ENCODE measurements at places on chromosomes 2 and 18.

DNA sequence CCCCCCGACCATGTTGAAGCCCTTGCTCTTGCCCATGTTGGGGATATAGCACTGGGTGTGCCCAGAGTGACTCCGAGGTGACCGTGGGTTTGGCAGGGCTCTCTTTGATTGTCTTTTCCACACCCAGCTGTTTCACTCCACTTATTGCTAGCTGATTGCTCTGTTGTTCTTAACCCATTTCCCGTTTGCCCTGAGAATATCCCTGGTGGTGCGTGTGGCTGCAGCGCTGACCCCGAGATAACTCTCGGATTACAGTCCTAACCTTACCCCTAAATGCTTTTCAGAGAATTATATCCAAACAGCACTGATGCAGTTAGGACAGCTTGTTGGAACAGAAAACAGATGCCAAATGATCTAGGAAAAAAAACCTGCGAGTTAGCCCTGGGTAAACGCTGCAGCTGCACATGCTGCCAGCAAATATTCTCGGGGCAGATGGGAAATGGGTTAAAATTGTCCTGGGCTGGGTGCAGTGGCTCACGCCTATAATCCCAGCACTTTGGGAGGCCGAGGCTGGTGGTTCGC lies 34.3 kb upstream of the SNORC start:
- no peak overlapping the region for H3K27ac ChIP-seq
- H3K4me3 ChIP-seq: no peak overlapping the region
- H3K27me3 ChIP-seq: no peaks in the 10 kb centered on the region
- peaks cover 71% of the 10 kb centered on the region for H3K36me3 ChIP-seq

DNA sequence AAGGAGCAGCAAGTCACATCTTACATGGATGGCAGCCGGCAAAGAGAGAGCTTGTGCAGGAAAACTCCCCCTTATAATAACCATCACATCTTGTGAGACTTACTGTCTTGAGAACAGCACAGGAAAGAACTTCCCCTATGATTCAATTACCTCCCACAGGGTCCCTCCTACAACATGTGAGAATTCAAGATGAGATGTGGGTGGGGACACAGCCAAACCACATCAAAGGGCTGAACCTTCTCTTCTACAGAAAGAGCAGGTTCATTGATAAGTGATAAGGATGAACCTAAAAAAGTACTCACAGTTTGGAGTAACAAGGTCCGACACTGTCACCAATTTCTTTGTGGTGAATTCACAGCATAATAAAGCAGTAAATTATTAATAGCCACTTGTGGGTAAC lies 422.2 kb upstream of the FSIP2 start:
- no peak overlapping the region for H3K4me3 ChIP-seq
- H3K27me3 ChIP-seq: no peaks in the 10 kb centered on the region
- no peaks in the 10 kb centered on the region for H3K4me1 ChIP-seq
- no peak for DNase-seq

DNA sequence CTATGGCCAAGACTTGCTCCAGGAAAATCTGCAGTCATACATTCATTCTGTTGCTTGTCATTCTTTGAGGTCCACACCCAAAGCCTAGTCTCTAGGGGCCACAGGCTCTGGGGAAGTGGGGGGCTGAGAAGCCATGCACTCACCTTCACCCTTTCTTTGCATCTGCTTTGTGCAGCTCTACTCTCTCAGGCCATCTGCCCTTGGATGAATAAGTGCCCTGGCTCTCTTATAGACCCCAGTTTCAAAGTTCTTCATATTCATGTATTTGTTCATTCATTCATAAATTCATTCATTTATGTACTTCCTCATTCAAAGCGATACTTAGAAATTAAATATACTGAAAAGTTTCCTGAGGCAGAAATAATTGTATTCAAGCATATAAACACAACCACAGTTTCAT lies 130.3 kb upstream of the FAM98A start:
- no peaks in the 10 kb centered on the region for H3K4me1 ChIP-seq
- H3K27ac ChIP-seq: no peak overlapping the region
- H3K27me3 ChIP-seq: peaks cover 7% of the 10 kb centered on the region
- H3K4me3 ChIP-seq: no peak overlapping the region

- H3K36me3 ChIP-seq: peaks cover 48% of the 10 kb centered on the region
- DNase-seq: no peak
- no peaks in the 10 kb centered on the region for H3K27me3 ChIP-seq
- no peak overlapping the region for H3K27ac ChIP-seq
- H3K4me3 ChIP-seq: no peak overlapping the region
Measured at GRCh38 chr2:233436691-233437438, 82.6 kb downstream of the DGKD start.

DNA sequence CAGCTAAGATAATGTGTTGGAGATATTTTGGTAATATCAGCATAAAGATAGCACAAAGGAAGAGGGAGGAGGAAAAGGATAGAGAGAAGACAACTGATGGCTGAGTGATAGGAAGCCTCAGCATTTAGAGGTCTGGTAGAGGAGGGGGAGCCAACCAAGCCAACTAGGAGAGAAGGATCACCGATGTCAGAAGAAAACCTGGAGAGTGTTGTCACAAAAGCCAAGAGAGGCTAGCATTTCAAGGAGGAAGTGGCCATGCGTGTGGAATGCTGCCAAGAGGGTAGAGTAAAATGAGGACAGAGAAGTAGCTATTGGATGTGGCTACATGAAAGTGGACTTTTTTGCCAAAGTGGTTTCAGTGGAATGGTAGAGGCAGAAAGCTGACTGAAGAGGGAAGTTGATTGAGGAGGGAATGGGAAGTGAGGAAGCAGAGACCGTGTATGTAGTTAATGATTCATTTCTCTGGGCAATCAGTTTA lies 34.3 kb downstream of the LCLAT1 start:
- H3K36me3 ChIP-seq: no peaks in the 10 kb centered on the region
- H3K27ac ChIP-seq: no peak overlapping the region
- H3K27me3 ChIP-seq: no peaks in the 10 kb centered on the region
- H3K4me3 ChIP-seq: no peak overlapping the region
- no peak for DNase-seq

GRCh38 chr18:23141104-23141999 lies 6.1 kb downstream of the CABLES1 start:
- H3K36me3 ChIP-seq: no peaks in the 10 kb centered on the region
- no peak overlapping the region for H3K4me3 ChIP-seq
- peaks cover 43% of the 10 kb centered on the region for H3K27me3 ChIP-seq
- H3K27ac ChIP-seq: no peak overlapping the region
- H3K4me1 ChIP-seq: no peaks in the 10 kb centered on the region

GRCh38 chr2:127455566-127456493 lies 37.6 kb downstream of the PROC start:
- DNase-seq: no peak
- no peaks in the 10 kb centered on the region for H3K27me3 ChIP-seq
- H3K36me3 ChIP-seq: no peaks in the 10 kb centered on the region
- H3K4me3 ChIP-seq: peak overlapping the region; percentile 5
- peaks cover 6% of the 10 kb centered on the region for H3K4me1 ChIP-seq

DNA sequence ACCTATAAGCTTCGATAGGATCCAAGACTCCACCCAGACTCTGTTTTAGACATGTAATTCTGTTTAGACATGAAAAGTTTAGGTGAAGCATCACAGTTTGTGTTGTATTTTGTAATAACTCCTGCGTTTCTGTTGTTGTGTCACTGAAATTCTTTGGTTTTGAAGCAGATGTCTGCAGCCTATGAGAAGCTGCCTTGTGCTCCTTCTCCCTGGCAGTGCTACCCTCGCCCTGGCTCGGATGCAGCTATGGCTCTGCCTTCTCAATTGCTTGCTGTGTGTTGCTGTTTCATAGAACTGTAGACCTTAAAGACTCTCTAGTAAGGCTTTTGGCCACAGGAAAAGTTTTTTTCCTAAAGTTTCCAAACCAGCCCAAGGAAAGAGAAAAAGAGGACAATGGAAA lies 40.2 kb upstream of the ZNF638 start:
- H3K36me3 ChIP-seq: no peaks in the 10 kb centered on the region
- H3K4me3 ChIP-seq: no peak overlapping the region
- H3K4me1 ChIP-seq: no peaks in the 10 kb centered on the region
- peaks cover 28% of the 10 kb centered on the region for H3K27me3 ChIP-seq
- no peak for DNase-seq

GRCh38 chr2:66041902-66042657 lies 392.8 kb upstream of the MEIS1 start:
- H3K27me3 ChIP-seq: no peaks in the 10 kb centered on the region
- no peak overlapping the region for H3K27ac ChIP-seq
- H3K4me3 ChIP-seq: no peak overlapping the region
- H3K4me1 ChIP-seq: no peaks in the 10 kb centered on the region
- no peak for DNase-seq
- no peaks in the 10 kb centered on the region for H3K36me3 ChIP-seq

DNA sequence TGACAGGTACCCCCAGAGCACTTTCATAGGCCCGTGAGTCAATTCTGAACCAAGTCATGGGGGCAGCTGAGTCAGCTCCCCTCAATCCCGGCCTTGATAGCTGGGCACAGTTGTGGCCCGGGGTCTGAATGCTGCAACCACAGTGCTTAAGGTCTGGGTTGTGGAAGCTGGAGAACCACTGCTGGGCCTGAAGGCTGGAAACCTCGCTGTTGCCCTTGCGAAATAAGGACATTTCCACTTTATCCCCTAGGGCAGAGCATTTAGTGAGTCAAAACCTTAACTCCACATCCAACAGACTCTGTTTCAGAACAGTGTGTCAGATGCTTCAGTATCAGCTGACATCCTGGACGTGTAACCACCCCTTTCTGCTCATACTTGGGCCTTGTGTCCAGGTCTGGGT lies 58.6 kb downstream of the SP110 start:
- no peak overlapping the region for H3K27ac ChIP-seq
- H3K36me3 ChIP-seq: peaks cover 16% of the 10 kb centered on the region
- no peak for DNase-seq
- H3K4me1 ChIP-seq: no peaks in the 10 kb centered on the region
- no peak overlapping the region for H3K4me3 ChIP-seq
- no peaks in the 10 kb centered on the region for H3K27me3 ChIP-seq

DNA sequence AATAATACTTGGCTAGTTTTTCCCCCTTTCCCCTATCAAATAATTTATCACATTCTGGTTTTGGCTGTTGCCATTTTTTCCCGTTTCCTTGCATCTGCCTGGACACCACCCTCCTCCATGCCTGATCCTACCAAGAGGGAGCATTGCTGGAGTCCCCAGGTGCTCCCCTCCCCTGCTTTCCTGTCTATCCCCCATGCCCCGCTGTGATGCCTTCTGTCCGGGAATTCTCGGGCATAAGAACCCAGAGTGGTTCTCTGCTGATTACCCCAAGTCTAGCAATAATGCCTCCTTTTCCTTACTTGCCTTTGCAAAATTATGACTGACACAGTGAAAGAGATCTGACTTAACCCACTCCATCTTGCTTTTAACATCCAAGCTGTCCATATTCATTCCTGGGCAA lies 248.0 kb upstream of the PXDN start:
- no peak for DNase-seq
- H3K27me3 ChIP-seq: peaks cover 7% of the 10 kb centered on the region
- H3K36me3 ChIP-seq: peaks cover 3% of the 10 kb centered on the region
- H3K4me3 ChIP-seq: no peak overlapping the region
- peaks cover 5% of the 10 kb centered on the region for H3K4me1 ChIP-seq

- no peak for DNase-seq
- H3K36me3 ChIP-seq: no peaks in the 10 kb centered on the region
- H3K4me3 ChIP-seq: no peak overlapping the region
- H3K27ac ChIP-seq: no peak overlapping the region
Measured at GRCh38 chr2:36433311-36434217, 78.0 kb downstream of the CRIM1 start.

GRCh38 chr2:54859416-54859815 lies 136.0 kb downstream of the EML6 start:
- H3K4me3 ChIP-seq: no peak overlapping the region
- no peak for DNase-seq

DNA sequence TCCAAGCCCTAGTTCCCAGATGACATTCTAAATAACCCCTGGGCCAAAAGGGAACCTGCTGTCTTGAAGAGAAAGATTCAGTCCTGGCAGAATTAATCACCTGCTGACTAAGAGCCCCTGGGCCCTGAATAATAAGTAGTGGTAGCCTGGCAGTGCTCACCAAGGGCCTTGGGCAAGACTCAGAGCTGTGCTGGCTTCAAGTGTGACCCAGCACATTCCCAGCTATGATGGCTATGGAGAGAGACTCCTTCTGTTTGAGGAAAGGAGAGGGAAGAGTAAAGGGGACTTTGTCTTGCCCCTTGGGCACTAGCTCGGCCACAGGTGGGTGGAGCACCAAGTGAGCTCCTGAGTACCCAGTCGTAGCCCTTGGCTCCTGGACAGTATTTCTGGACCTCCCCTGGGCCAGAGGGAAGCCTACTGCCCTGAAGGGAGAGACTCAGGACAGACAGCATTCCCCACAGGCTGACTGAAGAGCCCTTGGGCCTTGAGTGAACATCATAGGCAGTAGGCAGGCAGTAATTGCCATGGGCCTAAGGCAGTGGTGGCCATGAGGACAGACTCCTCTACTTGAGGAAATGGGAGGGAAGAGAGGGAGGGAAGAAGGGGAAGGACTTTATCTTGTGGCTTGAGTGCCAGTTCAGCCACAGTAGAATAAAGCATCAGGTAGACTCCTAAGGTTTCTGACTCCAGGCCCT lies 40.0 kb upstream of the INPP4A start:
- H3K27me3 ChIP-seq: peaks cover 24% of the 10 kb centered on the region
- peaks cover 3% of the 10 kb centered on the region for H3K4me1 ChIP-seq
- DNase-seq: no peak
- H3K27ac ChIP-seq: no peak overlapping the region

DNA sequence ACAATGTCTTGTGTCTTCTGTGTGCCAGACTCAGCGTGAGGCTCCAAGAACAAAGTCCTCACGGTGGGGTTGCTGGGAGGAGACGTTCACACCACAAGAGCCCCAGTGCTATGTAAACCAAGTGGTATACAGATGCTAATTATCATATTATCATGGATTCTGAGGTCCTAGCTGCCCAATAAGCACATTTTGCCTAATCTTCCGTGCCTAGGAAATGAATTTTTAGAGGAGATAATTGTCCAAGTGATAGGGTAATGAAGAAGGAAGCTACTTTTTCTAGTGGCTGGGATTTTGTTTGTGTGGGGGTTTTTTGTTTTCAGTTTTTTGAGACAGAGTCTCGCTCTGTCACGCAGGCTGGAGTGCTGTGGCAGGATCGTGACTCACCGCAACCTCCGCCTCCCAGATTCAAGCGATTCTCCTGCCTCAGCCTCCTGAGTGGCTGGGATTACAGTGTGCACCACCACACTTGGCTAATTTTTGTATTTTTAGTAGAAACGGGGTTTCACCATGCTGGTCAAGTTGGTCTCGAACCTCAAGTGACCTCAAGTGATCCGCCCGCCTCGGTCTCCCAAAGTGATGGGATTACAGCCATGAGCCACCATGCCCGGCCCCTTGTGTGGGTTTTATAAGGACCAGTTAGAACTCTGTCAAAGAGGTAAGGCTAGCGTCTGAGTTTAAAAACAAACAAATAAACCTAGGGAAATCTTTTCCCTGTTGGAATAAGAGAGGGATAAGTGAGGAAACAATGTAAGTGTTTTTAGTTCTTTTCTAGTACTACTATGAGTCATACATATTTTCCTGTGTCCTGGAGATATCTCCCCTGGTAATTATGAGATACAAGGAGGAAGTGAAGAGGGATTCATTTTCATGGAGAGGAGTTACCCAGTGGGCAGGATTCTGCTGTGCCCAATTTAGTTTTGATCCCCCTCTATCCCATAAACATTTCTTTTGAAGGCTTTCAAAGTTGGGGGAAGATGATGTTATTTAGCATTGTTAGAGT lies 9.5 kb upstream of the SMAD7 start:
- DNase-seq: no peak
- no peak overlapping the region for H3K4me3 ChIP-seq
- peaks cover 32% of the 10 kb centered on the region for H3K27me3 ChIP-seq
- H3K4me1 ChIP-seq: peaks cover 20% of the 10 kb centered on the region

Measured in effector memory CD8-positive, alpha-beta T cell (primary cell).